ENCODE measurements at places on chromosomes 12 and 14.

DNA sequence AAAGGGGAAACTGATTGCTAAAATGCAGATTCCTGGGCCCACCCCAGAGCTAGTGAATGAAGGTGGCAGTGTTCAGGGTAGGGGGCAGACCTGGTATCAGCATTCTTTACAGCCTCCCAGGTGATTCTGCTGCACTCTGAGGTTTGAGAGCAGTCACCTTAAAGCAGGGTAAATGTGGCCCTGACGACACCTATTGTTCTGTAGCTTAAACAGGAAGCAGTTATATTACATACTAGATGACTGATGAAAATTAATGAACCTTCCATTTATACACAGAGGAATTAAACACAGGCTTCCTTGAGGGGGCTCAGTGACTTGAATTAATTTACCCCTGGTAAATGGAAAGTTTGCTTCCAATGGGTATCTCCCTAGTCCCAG lies 25.3 kb downstream of the NUAK1 start:
- DNase-seq: no peak

DNA sequence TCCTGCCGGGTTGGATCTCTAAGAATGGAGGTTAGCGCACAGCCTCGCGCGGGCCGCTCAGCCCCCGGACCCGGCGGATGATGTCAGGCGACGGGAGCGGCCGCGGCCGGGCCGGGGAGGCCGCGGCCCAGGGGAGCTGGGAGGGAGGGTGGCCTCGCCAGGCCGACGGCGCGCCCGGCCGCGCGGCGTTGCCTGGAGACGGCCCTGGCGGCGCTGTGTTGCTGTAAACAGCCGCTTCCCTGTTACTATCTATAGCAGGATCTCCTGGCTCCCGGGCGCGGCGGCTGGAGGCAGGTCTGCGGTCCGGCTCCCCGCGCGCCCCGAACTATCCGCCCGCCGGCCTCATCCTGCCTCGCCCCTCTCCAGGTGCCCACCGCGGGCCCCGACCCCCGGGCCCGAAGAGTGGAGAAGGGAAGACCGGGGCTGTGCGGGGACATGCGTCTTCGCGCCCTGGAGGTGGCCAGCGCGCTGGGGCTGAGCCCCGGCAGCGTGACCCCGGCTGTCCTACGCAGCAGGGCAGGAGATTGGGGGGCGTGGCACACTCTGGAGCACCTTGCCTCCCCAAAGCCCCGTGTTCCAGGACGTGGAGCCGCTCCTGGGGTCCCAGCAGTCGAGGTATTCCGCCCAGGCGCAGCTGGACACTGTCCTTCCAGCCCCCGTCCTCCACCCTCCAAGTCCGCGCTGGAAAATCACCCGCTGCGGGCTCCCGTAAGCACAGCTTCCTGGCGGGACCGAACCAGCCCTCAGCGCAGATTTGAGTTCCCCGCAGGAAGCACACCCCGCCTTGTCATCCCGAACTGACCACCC lies 1.4 kb upstream of the FOS start:
- DNase-seq: peak; percentile 20

DNA sequence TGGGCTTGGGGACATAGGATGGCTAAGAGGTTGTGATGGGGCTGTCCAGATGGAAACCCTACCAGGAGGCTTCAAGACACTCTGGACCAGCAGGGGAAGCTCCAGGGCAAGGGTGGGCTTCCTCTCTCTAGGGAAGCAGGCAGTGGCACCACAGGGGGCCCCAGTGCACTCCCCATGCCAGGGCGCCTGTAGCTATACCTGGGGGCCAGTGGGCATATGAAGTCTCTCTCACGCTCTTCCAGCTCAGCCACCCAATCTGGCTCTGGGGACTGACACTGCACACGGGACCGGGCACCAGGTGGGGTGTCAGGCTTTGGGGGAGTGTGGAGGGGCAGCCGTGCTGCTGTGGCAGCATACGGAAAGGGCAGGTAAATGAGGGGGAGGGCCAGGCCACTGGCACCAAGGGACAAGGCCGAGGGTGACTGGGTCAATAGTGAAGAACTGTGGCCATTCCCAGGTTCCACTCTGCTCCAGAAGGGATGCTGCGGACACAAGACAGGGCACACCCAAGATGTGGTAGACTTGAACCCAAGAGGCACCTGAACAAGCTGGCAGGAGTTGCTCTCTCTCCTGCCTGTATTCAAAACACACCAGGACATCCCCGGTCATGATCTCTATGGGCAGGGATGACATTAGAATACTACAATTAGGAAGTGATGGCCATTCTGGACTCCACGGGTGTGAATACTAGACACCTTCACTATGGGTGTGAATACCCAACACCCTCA lies 27.5 kb downstream of the RFLNA start:
- DNase-seq: no peak

- DNase-seq: no peak
These were observed 20.4 kb upstream of the FBXO33 start for GRCh38 chr14:39452680-39453079.

DNA sequence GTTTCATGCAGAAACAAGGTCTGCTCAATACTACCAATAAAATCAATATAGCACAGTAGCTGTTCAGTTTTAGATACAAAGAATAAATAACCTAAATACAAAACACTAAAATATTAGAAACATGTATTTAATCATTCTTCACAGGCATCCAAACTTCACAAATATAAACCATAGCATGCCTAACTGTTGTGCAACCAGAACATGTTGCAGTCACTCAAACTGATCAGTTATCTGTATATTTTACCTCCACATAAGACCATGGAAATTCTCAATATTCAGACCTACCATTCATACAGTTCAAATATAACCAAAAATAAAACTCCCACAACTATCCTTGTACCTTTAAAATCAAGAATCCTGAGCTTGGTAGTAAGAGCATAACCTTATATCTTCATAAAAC lies 83.1 kb upstream of the PAWR start:
- no peak for DNase-seq

- no peak for DNase-seq
These were observed 227.8 kb downstream of the ZFP36L1 start for GRCh38 chr14:68564826-68565759.

DNA sequence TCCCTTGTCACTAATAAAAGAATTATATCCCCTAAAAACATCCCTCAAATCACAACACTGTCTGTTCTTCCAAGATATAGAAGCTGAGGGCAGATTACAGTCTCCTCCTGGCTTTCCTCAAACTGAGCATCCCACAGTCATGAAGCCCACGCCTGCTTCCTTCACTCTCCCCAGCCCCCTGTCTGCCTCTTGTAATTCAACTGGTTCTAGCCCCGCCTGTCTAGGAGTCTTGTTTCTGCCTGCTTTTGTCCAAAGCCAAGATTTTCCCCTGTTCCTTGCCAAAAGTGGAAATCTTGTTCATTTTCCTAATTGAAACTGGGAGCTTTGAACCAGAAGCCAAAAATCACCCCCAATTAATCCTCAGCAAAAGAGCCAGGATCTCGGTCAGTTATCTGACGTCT lies 35.9 kb upstream of the PWP1 start:
- no peak for DNase-seq

DNA sequence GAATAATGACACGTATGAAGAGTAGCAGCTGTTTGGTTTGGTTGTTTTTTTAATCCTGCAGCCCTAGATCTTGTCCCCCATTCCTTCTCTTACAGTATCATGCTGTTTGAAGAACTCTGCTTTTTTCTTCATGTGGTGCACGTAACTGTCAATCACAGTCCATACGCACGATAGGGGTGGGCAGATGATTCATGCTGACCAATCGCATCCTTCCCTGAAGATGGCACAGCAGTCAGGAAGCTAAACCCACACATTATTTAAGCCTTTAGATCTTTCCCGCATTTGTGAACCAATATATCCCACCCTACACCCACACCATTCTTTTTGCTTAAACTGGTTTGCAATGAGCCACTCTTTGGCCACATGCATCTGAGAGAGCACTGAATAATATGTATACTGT lies 158.9 kb upstream of the PLEKHA5 start:
- no peak for DNase-seq

GRCh38 chr12:87305481-87305880 lies 723.7 kb downstream of the C12orf50 start:
- DNase-seq: no peak

DNA sequence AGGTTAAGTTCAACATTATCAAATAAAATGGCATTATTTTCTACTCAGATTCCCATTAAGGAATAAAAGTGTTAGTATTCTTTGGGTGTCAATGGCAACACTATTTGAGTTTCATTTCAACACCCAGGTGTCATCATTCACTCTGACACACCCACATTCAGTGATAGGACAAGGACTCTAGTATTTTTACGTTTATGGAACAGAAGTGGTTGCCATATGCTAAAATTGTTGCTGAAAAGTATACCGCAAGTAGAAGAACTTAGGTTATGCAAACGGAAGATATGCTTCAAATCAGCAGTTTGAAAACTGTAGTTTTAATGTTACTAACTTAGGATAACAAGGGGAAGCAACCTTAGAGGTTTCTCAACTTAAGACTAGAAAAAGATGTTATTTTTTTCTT lies 20.0 kb upstream of the SGPP1 start:
- no peak for DNase-seq

DNA sequence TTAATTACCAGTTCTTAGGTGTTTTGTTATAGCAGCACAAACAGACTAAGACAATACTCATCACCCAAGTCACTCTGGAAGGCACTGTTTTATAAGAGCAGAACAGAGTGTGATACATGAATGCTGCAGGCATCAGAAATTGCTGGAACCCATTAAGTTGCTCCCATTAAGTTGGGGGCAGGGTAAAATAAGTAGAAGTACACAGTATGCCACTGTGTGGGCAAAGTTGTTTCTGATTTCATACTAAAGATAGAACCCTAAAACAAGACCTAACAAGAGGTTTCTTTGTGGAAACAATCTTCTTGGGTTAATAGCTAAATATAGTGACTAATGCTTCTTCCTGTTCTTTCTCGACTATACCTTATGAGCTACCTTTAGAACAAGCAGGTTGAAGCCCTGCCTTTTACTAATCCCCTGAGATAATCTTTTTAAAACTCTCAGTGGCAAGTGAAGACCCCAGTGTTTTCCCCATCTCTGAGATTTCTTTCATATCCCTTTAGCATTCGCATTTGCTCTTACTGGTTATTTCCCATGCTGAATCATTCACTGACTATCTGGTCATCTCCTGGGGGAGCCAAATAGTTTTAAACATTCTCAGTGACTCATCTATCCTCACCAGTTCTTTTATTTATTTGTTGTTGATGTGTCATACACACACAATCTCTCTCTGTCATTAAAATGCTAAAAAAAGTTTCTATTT lies 52.3 kb downstream of the SOCS2 start:
- no peak for DNase-seq

- peak; percentile 68 for DNase-seq
These were observed 1.9 kb downstream of the GALNT16 start for GRCh38 chr14:69261761-69262331.

GRCh38 chr12:56129206-56129941 lies 1.3 kb downstream of the ESYT1 start:
- DNase-seq: no peak

DNA sequence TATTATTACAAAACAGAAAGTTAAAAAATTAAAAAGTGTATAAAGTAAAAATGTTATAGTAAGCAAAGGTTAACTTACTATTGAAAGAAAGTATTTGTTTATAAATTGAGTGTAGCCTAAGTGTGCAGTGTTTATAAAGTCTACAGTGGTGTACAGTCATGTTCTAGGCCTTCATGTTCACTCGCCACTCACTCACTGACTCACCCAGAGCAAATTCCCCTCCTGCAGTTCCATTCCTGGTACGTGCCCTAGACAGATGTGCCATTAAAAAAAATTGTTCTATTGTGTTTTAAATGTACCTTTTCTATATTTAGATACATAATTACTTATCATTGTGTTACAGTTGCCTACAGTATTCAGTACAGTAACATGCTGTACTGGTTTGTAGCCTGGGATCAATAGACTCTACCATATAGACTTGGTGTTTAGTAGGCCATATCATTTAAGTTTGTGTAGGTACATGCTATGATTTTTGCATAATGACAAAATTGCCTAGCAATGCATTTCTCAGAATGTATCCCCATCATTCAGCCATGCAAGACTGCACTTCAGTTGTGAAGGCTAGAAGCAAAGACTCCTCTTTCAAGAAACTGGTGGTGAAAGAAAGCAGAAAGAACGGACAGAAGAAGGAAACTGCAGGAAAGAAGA lies 100.6 kb downstream of the DACT1 start:
- DNase-seq: no peak

DNA sequence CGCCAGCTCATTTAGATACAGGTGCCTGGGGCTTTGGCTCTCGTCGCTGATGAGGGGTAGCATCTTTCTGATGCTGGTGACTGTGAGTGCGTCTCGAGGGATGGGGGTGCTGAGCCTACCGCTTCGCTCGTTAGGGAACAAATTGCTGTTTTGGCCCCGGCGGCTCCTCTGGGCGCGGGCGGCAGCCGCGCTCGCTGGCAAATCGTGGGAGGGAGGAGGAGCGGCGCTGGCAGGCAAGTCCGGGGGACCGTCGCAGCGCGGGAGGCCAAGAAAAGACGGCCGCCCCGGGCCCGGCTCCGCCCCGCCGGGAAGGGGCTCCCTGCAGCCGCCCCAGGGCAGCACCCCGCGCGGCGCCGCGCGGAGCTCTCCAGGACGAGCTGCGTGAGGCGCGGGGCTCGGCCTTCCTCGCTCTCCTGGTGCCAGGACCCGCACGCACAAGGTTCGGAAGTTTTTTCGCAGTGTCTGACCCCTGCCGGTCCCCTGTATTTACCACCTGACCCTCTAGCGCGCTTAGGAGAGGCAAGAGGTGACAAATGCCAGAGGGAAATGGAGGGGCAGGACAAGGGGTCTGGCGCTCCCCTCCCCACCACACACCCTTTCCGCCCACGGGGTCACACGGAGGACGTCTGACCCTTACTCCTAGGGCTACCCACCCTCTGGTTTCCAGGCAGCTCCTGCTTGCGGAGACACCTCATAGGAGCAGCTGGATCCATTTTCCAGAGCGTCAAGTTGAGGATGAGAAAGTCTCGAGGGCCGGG lies 899 bp upstream of the KCNH3 start:
- DNase-seq: no peak

DNA sequence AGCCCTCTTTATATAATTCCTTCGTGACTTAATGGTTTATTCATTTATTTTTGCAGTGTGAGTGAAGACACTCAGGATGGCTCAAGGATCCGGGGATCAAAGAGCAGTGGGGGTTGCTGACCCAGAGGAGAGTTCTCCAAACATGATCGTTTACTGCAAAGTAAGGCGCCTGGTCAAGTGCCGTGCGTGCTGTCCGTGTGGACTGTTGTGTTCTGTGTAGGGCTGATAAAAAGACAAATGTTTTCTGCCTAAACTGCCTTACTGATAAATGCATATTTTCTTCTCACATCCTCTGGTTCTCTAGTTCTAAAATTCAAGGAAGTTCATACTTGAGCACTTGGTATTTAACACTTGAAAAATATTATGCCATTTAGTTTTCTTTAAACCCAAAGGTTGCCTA lies 32.5 kb downstream of the RGS6 start:
- DNase-seq: no peak

- DNase-seq: no peak
These were observed 94.3 kb downstream of the RIMBP2 start for GRCh38 chr12:130621696-130622298.

- no peak for DNase-seq
These were observed 5.3 kb downstream of the SLC41A2 start for GRCh38 chr12:104952816-104953215.

DNA sequence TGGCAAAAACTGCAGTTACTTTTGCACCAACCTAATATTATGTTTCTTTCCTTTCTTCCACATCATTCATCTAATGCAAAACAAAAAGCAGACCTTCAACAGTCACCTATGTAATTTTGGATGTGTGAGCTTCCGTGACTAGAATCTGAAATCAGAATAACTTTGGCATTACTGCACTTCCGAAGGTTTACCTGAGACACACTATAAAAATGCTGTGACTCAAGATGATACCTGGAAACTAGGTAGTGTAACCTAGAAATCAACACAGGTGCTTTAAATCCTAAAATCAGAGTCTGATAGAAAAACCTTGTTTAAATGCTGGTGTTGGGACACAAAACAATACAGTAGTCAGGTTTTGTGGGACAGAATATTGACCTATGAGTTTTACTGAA lies 2.2 kb downstream of the BTBD7 start:
- no peak for DNase-seq

Data from NCI-H446 (cell line).